Fibroblast of villous mesenchyme (primary cell): ENCODE measurements at places on chromosomes 2 and 18. TPM values are rescaled to one million over a fixed set of nuclear protein-coding genes. Genes with fewer than 3 reads are reported as not detected.

PAIP2B gene
- under 0.01 and 0.43 TPM in 2 replicates for total RNA-seq

TNFAIP6 gene
- total RNA-seq = 13.2 and 14.2 TPM in 2 replicates

SRSF7 gene
- total RNA-seq = 106 and 142 TPM in 2 replicates

INHBB gene
- total RNA-seq = under 0.01 TPM in 2 replicates

TUBA4B gene
- not detected in 2 replicates for total RNA-seq

LYG1 gene
- 0.32 and 0.43 TPM in 2 replicates for total RNA-seq

TMEM247 gene
- total RNA-seq = 0.32 TPM in 1 of 2 replicates, not detected in the other

SERPINB3 gene
- total RNA-seq = not detected in 2 replicates

DES gene
- 20.7 and 35.8 TPM in 2 replicates for total RNA-seq

POLR1A gene
- 23.8 and 33.7 TPM in 2 replicates for total RNA-seq

MYO7B gene
- 0.86 TPM in 1 of 2 replicates, not detected in the other for total RNA-seq

PLEK gene
- total RNA-seq = not detected in 2 replicates

DNA sequence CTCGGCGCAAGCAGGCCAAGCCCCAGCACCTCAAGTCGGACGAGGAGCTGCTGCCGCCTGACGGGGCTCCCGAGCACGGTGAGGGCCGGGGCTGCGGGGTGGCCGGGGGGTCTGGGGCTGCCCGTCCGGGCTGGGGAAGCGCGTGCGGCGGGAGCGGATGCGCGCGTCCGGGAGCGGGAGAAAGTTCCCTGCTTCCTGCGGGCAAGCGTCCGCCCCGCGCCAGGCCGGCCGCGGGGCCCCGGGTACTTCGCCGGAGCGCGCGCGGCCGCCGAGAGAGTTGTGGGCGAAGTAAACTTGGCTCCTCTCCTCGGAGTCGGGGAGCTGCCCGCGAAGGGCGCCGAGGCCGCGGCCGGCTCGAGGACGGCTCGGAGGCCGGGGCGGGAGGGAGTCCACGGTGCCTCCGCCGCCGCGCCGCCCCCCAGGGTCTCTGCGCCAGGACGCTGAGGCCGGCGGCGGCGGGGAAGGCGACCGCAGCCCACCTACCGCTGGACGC lies 707 bp downstream of the SALL3 start:
- no peak for DNase-seq

DNA sequence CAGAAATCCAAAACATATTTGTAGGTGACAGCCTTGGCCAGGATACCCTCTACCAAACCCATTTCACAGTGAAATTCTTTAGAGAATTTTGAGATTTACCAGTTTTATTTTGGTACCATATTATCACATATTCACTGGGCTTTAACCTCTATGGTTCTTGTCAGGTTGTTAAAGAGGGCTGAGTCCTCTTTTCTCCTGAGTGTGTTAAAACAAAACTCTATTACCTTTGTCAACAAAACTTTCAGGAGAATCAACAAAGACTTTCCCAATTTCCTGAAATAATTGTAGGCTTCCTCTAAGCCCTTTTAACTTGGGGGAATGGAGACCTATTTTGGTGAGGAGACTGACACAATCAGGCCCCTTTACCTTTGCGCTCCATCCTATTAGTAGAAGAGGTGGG lies 155.2 kb downstream of the TRABD2A start:
- DNase-seq = no peak

- no peak for DNase-seq
These were observed 46.2 kb downstream of the LRATD1 start for GRCh38 chr2:14678761-14679160.

DNA sequence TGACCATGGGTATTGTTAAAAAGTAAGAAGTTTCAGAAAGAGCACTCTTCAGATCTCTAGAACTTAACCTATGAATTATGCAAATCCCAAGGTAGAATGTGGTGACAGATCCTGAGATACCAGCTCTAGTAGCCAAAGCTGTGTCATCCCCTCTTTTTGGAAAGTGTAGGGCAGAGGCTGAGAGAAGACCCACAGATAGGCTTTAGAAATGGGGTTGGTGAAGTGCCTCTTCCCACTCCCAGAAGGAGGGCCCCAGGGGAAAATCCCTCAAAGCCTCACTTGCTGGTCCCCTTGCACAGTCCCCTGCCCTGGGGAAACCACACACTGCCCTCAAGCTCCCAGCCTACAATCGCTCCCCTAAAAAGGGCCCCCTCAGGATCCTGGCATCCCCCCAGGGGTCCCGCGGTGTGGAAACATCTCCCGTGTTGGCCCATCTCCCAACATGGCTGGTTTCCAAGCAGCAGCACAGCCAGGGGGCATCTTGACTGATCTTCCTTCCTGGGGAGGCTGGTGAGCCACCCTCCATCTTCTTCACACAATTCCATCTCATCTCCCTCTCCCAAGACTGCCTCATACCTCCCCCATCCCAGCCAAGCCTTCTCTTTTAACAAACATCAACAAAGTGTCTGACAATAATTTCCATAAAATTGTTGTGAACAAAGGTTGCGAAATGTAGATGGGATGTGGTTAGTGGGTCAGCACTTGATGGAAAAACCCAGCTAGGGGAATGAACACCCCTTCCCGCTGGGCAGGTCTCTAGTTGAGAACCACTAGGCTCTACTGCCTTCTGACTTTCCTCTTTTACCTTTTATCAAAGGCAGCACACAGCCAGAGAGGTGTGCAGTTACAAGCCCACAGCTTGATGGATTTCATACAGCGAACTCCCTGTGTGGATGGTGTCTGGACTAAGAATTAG lies 25.1 kb downstream of the MAL start:
- peak; percentile 6 for DNase-seq

GRCh38 chr2:163319006-163319405 lies 416.8 kb downstream of the FIGN start:
- DNase-seq = peak; percentile 42

DNA sequence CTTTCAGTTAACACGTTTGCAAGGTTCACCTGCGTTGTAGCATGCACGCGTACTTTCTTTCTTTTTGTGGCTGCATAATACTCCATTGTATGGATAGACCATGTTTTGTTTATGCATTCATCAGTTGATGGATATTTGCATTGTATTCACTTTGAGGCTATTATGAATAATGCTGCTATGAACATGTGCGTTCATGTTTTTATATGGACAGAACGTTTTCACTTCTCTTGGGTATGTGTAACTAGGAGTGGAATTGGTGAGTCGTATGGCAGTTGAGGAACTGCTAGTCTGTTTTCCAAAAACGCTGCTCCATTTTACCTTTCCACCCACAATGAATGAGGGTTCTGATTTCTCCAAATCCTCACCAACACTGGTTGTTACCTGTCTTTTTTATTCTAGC lies 244.3 kb downstream of the GLI2 start:
- no peak for DNase-seq

DNA sequence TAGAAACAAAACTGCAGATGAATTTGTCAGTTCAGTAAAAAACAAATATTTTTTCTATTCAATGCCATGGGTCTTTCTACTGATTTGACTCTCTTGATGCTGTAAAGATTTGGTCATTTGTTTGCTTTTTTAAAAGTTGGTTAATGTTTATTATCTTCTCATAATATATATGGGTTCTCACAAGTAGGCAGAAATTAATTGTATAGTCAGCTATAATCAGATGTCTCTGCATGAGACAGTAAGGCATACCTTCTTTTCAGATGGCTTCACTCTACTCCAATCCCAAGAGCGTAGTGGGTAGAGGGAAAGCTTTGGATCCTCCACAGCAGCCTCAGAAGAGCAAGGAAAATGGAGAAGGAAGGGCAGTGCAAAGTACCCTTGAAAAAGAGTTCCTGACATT lies 1202.9 kb upstream of the CELF4 start:
- no peak for DNase-seq

GRCh38 chr2:213246497-213247281 lies 37.6 kb upstream of the SPAG16 start:
- DNase-seq = peak; percentile 65

DNA sequence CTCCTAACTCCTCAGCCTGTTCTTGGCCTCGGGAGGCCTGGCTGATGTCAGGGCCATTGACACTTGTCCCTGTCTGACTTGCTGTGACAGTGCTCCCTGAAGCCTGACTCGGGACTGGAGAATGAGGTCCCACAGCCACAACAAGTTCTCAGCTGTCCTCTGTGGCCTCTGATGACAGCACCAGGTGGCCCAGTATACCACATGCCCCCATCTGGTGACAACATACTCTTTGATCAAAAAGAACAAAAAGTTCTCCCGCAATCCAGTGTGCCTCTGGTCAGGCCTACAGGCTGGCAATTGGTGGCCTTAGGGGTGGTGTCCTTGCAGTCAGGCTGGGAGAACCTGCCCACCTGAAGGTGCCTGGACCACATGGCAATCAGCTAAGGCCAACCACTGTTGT lies 102.6 kb downstream of the SEPTIN10 start:
- no peak for DNase-seq

GRCh38 chr2:199115169-199115568 lies 342.6 kb downstream of the SATB2 start:
- no peak for DNase-seq

- peak; percentile 75 for DNase-seq
These were observed 649.1 kb downstream of the NYAP2 start for GRCh38 chr2:226048611-226049010.

GRCh38 chr18:77634494-77634893 lies 384.8 kb downstream of the GALR1 start:
- no peak for DNase-seq

DNA sequence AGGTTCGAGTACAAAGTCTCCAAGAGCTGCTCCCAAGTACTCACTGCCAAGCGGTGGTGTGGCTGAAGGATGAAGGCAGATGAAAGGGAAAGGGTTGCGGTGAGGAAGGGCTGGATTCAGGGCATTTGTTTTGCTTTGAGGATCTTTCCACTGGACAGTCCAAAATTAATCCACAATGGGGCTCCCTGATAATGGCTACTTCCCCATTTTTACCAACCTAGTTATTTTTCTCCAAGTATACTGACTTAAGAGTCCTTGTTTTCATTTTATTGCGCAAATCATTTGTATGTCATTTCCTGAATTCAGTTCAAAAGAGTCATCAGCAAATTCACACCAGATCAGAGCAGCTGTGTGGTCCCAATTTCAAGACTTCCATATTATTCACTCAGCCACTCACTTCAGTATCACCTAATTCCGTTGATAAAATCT lies 464 bp upstream of the SESTD1 start:
- peak; percentile 35 for DNase-seq

DNA sequence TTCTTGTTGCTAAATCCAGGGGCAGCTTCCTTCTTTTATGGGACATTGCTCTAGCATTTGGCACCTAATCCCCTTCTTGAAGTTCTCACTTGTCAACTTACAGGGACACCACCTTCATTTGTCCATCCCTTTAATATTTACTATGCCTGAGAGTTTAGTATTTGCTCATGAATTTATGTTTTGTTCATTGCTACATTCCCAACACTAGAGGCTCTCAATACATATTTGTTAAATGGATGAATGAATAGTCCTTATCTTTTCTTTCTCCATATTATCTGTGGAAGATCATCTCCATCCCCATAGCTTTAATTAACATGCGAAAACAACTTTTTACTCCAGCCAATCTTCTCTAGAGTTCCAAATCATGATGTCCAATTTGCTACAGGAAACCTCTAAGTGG lies 5.4 kb downstream of the CWC22 start:
- no peak for DNase-seq

DNA sequence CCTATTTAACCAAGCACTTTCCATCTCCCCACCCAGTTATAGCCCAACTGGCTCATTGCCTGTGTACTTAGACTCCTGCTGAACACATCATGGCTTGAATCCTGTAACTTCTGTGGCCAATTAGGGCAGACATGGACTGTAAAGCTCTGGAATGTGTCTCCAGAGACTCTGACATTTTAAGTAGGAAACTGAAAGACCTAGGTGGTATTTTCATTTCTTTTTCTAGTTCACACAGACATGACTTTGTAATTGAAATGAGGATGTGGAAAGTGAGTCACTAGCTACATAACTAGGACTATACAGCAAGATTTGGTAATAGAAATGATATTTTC lies 12.2 kb downstream of the DOK1 start:
- DNase-seq = peak; percentile 85

- DNase-seq = no peak
These were observed 81.3 kb downstream of the HS1BP3 start for GRCh38 chr2:20569464-20570223.

DNA sequence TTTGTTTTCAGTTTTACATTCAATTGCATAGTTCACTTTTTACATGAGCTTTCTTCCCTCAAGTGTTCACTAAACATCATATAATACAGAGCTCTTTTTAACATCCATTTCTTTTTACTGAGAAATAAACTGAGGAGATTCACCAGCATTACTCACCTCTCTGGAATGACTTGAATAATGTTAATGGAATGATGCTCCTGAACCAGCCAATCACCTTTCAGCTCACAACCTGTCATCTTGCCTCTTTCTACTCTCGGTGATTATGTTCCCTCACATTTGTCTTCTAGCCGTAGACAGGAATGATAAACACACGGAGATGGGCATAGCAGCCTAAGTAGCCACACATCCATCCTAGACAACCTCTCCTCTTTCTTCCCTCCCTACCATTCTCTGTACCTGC lies 301.7 kb downstream of the PAX3 start:
- peak; percentile 47 for DNase-seq

DNA sequence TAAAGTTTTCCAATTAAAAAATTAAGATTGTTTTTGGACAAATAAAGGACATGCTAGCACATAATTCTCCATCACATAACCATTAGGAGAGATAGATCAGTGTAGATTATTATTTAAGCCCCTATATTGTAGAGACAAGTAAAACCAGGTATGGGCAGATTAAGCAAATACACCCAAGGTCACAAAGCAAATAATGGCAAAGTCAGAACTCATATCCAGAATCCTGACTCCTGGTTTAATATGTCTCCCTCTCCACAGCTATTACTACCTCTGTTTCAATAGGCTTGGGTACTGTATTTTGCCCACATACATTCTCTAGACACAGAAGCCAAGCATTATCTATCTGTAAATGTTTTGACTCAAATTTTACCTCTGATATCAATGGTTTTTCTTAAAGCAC lies 282.3 kb downstream of the EPHA4 start:
- no peak for DNase-seq

DNA sequence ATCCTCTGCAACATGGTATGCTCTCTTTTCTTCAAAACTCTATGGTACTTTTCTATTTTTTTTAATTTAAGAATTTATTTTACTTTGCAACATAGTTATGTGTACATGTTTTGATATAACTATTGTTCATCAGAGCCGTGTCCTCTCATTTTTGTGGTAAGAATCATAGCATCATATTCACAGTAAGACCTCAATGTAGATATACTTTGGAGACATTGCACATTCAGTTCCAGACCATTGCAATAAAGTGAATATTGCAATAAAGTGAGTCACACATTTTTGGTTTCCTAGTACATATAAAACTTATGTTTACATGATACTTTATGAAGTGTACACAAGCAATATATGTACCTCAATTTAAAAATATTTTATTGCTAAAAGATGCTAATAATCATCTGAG lies 22.7 kb upstream of the LINC00305 start:
- no peak for DNase-seq

- DNase-seq = no peak
These were observed 37.3 kb upstream of the TMEM182 start for GRCh38 chr2:102724553-102724952.

DNA sequence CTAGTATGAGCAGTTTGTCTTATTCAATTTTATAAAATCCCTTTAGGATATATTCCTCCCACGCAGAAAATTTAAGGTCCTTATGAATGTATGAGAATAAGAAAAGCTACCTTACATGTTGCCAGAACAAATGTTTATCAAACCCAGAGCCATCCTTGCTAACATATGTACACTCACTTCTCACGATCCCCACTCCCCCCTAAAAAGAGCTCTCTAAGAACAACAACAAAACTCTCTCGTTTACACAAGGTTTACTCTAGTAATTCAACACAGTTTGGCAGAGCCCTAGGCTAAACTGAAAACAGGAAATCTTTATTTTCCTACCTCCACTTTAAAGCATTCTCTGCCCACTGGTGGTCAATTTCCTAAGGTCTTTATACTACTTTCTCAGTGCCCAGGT lies 504.9 kb downstream of the ZEB2 start:
- peak; percentile 16 for DNase-seq
